ENCODE measurements at places on chromosomes 3 and 15.

DNA sequence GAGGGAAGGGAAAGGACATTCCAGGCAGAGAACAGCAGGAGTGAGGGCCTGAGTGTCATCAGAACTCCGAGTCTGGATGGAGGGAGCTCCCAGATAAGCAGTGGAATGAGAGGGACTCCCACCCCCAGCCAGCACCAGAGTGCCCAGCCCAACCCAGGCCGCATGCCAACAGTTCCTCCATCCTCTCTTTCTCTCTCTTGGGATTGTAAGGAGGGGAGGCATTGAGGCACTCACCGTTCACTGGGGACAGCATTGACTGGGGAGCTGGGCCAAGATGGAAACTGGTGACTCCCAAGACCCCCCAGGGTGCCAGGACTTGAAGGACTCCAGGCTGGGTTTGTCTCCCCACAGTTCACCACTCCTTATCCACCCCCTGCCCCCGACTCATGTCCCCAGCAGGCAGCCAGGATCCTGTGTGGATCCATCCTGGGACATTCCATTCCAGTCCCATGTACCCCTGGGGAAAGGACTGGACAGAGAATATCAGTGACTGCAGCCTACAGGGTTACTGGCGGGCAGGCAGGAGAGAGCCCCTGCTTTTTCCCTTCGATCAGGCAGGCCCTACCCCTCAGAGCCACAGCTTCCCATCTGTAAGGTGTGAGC, 15.7 kb downstream of the PTH1R start:
- no peak for DNase-seq

DNA sequence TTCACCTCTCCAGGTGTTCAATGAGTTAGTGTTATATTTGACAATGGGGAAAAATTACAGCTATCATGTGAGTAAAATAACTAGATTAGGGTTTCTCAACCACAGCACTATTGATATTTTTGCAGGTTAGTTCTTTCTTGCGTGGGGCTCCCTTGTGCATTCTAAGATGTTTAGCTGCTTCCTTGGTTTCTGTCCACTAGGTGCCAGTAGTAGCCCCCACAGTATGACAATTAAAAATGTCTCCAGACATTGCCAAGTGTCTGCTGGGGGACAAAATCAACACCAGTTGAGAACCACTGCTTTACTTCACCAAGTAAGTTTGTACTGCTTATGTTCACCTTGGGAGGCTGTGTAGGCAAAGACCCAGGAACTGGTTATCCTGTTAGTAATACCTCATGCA, 618.7 kb downstream of the EDEM1 start:
- DNase-seq, result no peak

DNA sequence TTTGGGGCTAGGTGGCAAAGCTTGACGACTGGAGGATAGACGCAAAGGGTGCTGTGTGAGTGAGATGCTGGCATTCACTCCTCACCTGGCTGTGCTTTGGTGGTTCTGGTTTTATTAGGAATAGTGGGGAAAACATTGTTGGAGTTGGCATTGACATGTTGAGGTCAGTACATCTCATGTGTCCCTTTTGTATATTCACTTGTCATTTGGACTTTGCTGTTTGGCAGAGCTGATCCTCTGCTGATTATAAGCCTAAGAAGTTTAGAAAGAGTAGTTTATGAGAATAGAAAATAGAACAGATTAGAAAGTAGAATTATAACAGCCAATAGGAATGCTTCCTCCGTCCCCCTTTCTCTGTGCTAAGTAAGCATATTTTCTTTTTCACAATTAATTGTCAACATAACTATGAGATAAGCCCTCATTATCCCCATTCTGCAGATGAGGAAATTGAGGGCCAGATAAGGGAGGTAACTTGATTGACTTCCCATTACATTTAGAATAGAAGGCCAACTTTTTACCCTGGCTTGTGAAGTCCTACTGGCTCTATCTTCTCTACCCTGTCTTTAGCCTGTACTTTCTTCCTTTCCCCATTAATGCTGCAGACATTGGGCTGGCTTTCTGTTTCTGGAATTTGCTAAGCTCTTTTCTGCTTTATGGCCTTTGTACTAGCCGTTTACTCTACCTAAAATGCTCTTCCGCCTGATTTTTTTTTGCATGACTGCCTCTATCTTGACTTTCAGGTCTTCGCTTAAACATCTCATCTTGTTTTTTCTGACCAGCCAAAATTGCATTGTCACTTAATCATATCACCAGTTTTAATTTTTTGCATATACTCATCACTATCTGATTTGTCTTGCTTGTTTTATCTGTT, 12.8 kb downstream of the ITPR1 start:
- DNase-seq, result no peak

GRCh38 chr15:77838595-77838994, 205.9 kb upstream of the LINGO1 start:
- no peak for DNase-seq

GRCh38 chr15:59170295-59171066, 36.2 kb upstream of the LDHAL6B start:
- no peak for DNase-seq
